ENCODE measurements at places on chromosomes 5 and 9.

GRCh38 chr5:171521679-171522078 lies 102.2 kb downstream of the FGF18 start:
- no peak for DNase-seq

DNA sequence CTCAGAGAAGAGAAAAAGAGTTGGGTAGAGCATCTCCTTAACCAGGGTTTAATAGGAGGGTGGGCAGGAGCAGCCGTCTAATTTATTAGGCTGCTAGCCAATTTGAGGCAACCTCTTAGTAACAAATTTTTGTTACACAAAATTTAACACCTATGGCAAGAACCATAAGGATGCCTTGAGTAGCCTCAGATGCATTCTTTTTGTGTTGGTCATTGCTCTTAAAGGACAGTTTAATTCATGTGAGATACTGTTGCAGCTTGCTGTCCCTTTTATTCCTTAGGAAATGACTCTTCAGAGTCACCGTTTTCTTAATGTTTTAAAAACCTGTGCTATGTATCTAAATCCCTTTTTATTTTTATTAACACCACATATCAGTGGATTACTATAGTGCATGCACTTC lies 255.1 kb downstream of the MAST4 start:
- DNase-seq: no peak

DNA sequence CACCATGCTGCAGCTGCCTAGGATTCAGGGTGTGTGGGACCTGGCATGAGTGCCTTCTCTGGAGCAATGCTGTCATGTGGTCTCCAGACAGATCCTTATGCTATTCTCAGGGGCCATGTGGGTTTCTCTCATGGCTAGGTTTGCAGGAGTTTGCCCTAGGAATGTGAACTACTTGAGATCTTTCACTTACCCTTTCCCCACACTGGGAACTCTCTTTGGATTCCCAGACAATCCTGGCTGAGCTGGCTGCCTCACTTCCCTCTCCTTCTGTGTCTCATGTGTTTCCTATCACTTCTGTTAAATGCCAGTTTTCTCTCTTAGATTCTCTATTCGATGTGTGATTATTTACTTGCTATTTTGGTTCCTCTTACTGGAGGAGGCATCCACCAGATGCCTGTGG lies 270.2 kb upstream of the RASA1 start:
- no peak for DNase-seq

GRCh38 chr5:113748403-113748802 lies 234.9 kb downstream of the YTHDC2 start:
- DNase-seq: no peak

GRCh38 chr9:34378376-34379060 lies 1.8 kb upstream of the MYORG start:
- DNase-seq: no peak

GRCh38 chr5:132023258-132024116 lies 12.0 kb upstream of the ACSL6 start:
- no peak for DNase-seq

- no peak for DNase-seq
Observed at GRCh38 chr5:31846934-31847333, 208.0 kb downstream of the PDZD2 start.

GRCh38 chr9:128846680-128847030 lies 17.1 kb upstream of the SPOUT1 start:
- DNase-seq: no peak

DNA sequence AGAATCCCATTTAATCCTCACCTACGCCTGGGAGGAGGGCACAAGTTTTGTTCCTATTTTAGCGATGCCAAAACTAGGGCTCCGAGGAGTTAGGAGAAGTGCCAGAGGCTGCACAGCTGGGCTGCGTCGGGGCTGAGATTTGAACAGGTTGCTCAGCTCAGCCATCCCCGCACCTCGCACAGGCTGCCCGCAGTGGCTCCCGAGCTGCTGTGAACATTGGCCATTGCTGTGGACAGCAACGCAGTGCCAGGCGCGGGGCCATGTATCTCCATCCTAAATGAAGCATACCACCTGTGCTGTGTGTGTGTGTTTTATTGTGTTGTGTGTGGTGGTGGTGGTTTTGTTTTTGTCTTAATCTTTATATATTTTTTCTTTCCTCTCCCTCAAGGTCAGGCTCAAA lies 52.0 kb downstream of the AK8 start:
- no peak for DNase-seq

DNA sequence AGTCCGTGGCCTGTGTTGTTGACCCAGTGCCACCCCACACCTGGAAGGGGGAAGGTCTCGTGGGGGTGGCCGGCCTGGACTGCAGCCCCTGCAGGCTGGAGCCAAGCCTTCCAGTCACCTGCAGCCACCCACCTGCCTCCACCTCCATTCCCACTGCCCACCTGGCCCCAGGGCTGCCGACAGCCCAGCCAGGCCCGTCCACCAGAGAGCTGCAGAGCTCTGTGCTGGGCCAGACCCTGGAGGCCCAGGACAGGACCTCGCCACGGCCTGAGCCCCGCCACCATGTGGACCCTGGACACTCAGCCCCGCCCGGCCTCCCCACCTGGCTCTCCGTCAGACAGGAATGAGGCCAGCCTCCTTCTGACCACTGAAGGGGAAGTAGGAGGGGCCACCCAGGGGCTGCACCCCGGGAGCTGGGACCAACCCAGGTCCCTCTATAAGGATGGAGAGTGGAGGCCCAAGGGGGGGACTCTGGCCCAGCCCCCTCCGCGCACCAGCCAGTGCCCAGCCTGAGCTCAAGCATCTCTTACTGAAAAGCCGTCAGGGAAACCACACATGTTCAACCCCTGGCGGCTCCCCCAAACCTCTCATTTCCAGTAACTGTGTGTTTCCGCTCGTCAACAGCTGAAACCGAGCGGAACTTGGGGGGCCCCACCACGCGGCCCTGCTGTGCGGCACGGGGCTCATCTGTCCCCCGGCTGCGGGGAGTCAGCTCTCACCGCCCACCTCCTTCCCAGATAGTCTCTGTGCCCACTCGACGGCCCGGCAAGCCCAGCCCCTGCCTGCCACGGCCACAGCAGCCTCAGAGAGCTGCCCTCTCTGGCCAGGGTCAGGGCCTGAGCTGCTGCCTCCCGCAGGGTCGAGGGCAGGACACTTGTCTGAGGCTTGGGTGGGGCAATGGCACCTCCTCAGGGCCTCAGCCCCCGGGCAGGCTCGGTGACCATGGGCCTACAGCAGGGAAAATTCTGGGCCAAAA lies 12.8 kb downstream of the NOTCH1 start:
- DNase-seq: no peak

- no peak for DNase-seq
Observed at GRCh38 chr9:75639971-75640610, 250.4 kb upstream of the PCSK5 start.

DNA sequence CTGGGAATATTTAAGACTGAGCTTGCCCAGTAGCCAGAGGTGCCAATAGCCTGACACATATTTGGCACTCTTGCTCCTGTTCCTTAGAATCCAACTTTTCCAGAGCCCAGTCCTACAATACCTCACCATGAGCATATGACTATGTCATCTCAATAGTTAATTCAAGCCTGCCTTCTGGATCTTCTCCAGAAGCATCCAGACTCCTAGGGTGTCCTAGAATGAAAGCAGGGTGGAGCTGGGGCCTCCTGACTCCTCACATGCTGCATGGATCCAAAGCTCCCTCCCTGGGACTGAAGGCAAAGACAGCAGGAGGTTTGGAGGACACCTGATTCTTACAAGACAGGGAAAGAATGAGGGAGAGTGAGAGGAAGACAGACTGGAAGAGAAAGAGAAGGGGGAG lies 37.9 kb downstream of the SH3TC2 start:
- DNase-seq: no peak

DNA sequence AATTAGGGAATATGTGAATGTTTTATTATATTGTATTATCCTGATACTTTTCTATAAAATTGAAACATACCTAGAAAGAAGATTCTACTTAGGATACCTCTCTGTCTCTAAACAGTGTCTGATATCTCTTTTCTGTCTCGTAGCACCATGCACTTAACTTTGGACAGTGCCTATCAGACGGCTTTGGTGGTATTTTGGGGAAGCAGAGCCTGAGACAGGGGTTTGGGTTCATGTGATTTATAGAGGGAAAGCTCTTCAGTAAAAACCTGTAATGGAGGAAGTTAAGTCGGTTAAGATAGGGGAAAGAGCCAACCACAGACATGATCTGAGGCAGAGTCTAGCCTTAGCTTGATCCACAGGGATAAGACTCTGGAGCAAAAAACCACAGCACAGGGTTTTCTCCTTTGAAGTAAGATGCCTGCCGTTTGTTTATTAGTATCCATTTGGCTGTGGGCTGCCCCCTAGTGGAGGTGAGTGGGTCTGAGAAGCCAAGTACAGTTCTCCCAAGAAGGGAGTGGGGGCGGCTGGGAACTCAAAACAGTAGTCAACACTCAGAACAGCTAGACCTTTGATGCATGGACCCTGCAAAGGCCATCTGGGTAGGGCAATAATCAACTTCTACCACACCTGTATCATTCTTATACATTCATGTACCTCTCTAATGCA lies 141.2 kb upstream of the ASTN2 start:
- DNase-seq: peak; percentile 38

- peak; percentile 69 for DNase-seq
Observed at GRCh38 chr5:177431317-177432142, 5.1 kb downstream of the GRK6 start.

- DNase-seq: no peak
Observed at GRCh38 chr9:38727497-38728001, 7.6 kb upstream of the FAM240B start.

- no peak for DNase-seq
Observed at GRCh38 chr5:67190861-67191260, 5.7 kb downstream of the CD180 start.

Data from dorsolateral prefrontal cortex (tissue), 122 donors.